HL-60 (cell line): ENCODE measurements at places on chromosomes 4 and X.
A peak's percentile ranks its signal among the peaks of the same experiment; 100 is the strongest.

DNA sequence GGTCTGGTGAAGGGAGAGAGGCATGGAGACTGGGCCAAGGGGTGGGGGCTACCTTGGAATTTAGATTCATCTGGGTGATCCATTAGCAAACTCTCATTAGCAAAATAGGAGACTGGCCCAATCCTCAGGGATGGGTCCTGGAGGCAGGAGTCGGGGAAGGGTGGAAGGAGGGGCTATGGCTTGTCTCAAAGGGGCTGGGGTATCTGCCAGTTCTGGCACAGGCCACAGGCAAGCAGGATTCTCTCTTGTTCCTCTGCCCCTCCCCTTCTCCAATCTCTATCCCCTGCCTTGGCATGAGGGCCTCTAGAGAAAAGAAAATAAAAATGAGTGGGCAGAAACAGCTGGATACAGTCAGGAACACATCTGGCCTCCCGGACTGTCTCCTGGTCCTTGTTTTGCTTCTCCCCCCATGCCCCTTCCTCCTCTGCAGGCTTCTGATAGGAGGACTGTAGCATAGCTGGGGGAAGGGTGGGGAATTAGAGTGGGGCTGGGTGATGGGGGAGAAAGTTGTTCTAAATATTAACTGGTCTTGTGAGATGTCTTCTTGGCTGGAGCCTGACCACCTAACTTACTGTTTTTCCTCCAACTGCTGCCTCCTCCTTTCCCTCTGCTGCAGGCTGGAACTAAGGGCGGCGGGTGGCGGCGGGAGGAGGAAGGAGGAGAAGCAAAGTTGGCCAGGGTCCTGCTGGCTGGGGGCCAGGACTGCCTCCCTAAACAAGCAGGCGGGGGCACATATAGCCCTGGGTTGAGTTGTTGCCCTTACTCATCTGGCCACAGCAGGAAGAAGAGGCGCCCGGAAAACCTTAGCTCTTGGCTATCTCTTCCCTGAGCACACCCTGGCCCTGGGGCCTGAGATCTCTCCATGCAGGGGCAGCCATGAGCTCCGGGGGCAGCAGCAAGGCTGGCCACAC is 53.3 kb upstream of the LAS1L start:
- peak; percentile 71 for DNase-seq

DNA sequence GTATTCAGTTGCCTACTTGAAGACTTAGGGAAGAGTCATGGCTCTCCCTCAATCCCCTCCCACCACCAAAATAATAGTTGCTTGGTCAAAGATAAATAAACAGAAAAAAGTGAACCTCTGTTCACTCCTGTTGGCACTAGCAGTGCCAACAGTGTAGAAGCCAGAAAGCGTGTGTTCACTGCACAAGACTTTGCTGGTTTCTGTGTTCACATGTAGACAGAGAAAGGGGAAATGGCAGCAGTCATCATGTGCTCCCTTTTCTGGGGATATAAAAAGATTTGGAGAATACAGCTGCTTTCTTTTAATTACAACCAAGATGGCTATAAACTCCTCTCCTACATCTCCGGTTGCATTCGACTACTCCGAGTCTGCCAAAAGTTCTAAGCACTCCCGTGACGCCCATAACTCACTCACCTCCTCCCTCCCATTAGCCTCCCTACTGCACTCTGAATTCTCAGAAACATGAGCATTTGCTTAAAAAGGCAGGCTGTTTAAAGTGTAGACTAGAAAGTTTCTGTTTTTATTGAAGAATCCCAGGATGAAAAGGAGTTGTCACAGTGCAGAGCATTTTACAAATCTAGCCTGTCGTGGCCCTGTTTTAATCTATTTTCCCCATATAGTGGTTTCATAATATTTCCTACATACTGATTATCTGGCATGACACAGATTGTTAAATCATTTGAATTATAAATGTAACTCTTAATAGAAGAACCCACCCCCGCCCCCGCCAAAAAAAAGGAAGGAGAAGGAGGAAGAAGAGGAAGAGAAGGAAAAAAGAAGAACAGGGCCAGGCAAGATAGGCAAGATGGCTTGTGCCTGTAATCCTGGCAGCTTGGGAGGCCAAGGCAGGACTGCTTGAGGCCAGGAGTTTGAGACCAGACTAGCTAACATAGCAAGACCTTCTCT is 16.7 kb downstream of the LGI2 start:
- DNase-seq: no peak

- no peak for DNase-seq
Measured at GRCh38 chrX:133323431-133323830, 91.9 kb downstream of the GPC4 start.

DNA sequence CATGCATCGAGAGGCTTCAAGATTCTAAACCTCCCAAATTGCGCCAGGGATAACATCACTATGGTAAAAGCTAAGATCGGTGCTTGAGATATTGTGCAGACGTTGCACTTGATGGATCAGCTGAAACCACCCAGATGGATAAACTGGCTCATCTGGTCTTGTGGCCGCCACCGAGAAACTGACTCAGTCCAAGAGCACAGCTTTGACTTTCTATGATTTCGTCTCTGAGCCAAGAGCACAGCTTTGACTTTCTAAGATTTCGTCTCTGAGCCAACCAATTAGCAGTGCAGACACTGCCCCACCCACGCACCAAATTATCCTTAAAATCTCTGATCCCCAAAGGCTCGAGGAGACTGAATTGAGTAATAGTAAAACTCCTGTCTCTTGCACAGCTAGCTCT is 687.2 kb downstream of the FAM133A start:
- no peak for DNase-seq
